Transverse colon (tissue), 4 donors: ENCODE measurements at places on chromosomes 5 and 9. TPM values are rescaled to one million over a fixed set of nuclear protein-coding genes. Genes with fewer than 3 reads are reported as not detected.

GRCh38 chr9:110320651-110321445 is 16.8 kb downstream of the TXNDC8 start:
- no peak for DNase-seq

The ETF1 gene
- total RNA-seq = 66.6 TPM

DNA sequence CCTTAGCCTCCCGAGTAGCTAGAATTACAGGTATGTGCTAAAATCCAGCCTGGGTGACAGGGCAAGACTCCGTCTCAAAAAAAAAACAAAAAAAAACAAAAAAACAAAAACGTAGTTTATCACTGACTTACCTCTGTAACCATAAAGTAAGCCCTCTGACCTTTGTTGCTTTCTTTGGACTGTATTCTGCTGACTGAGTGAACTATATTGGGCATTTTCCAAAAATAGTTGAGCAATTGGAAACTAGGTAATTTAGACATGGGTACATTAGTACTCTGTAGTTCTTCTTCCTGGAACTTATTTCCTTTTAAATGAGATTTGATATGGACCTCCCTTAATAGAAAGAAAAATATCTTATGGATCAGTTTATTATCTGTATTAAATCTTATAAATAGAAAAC is 66.6 kb downstream of the ANKHD1 start:
- no peak for DNase-seq

GRCh38 chr9:95831810-95832209 is 43.7 kb upstream of the ERCC6L2 start:
- DNase-seq = peak; percentile 30
